ENCODE measurements at places on chromosomes 12 and 14.

DNA sequence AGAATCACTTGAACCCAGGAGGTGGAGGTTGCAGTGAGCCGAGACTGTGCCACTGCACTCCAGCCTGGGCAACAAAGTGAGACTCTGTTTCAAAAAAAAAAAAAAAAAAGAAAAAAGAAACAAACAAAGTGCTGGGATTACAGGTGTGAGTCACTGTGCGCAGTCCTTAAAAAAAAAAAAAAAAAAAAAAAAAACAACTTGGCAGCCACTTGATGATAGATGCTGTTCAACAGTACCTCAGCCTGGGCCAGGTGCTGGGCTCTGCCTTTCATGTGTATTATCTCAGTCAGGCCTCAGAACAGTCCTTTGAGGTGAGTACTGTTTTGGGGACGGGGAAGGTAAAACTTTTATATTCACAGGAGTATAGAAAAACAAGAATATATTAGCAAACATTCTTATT is 9.6 kb downstream of the ACADS start:
- no peak for DNase-seq

GRCh38 chr12:131833896-131834641 is 5.9 kb downstream of the MMP17 start:
- DNase-seq, result no peak

- peak; percentile 50 for DNase-seq
Measured at GRCh38 chr12:3777206-3777809, 24.4 kb upstream of the CRACR2A start.

DNA sequence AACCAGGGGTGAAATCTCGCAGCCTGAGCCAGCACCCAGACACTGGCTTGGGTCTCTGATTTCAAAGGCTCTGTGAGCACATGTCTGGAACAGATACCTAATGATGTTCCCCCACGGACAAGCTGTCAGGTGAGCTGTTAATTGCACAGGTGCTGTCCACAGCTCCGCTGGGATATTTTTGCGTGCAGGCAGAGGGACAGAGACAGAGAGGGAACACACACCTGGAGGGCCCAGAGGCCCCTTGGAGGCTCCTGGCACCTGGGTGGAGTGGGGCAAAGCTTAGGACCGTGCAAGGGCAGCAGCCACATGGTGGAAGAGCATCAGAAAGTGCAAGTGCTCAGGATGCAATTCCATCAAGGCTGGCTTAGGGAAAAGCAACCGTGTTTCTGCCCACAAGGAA is 57.3 kb downstream of the ARL6IP4 start:
- DNase-seq, result no peak

DNA sequence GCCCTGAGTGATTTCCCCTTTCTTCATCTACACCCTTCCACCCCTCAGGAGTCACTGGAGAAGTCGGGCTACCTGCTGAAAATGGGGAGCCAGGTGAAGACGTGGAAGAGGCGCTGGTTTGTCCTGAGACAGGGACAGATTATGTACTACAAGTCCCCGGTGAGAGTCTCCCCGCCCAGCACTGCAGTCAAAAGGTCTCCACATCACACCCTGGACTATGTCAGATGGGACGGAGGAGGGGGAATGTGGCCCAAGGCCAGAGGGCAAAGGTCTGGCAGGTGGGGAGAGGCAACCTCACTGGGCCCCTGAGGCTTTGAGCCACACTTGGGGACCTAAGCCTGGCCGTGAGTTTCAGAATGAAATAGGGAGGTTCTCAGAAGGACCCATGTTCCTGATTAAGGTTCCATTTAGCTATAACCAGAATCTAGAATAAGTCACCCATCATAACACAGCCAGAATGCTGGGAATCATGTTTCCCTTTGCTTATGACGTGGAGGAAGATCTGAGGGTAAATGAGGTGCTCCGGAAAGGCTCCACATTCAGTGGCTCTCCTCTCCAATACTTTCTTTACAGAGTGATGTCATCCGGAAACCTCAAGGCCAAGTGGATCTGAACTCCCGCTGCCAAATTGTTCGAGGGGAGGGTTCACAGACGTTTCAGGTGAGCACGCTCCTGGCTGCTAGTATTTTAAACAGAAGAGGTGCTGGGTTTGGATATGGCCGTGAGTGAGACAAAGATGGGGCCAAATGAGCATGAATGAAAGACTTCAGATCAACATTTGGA is 26.6 kb downstream of the PIGH start:
- DNase-seq, result no peak
